Stimulated activated CD8-positive, alpha-beta memory T cell treated with anti-CD3 and anti-CD28 coated beads, Interleukin-12 subunit alpha, Interleukin-12 subunit beta, amount 100 ng/mL, for 1 hour (primary cell): ENCODE measurements at places on chromosomes 16 and 17.

DNA sequence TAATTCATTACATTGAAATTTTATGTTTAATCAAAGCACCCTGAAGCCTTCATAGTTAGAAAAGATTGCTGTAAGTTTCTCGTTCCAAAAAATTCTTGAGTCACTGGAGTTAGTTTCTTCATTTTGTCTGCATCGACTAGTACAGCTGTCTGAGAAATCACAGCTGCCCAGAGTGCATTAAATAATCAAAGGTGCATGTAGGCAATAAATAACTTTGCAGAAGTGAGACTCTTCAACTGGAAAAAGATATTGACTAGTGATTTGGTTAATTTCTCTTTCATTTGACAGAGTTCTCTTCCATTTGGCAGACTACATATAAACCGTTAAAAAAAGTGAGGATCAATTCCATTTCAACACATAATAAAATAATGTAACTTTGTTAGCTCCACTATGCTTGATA is 234.0 kb downstream of the CNTNAP4 start:
- no peak for DNase-seq

- DNase-seq, result no peak
Observed at GRCh38 chr16:66560107-66560506, 6.1 kb upstream of the CMTM1 start.

- DNase-seq, result no peak
Observed at GRCh38 chr16:81614654-81615359, 164.3 kb upstream of the PLCG2 start.

- no peak for DNase-seq
Observed at GRCh38 chr16:46748775-46749705, 896 bp upstream of the MYLK3 start.

- no peak for DNase-seq
Observed at GRCh38 chr17:73952480-73953205, 250.8 kb upstream of the RPL38 start.

- no peak for DNase-seq
Observed at GRCh38 chr17:20010099-20010863, 1.1 kb downstream of the SPECC1 start.

DNA sequence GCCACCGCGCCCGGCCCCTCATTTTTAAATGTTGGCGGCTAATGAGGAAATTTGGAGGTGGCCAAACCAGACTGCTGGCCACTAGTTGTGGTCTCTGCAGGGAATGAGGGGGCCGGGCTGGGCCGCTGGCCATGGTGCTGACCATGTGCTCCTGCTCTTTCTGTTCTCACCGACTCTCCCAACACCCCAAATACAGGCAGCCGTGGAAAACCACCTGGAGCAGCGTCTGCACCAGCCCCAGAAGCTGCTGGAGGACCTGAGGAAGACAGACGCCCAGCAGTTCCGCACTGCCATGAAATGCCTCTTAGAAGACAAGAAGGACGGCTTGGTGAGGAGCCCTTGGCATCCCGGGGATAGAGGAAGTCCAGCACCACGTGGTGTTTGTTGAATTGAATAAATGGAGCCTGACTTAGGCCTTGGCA is 21.3 kb downstream of the OTOA start:
- no peak for DNase-seq

GRCh38 chr17:58358408-58359172 is 6.6 kb upstream of the SUPT4H1 start:
- DNase-seq, result no peak

GRCh38 chr16:57613514-57613913 is 14.9 kb upstream of the ADGRG1 start:
- DNase-seq, result no peak

DNA sequence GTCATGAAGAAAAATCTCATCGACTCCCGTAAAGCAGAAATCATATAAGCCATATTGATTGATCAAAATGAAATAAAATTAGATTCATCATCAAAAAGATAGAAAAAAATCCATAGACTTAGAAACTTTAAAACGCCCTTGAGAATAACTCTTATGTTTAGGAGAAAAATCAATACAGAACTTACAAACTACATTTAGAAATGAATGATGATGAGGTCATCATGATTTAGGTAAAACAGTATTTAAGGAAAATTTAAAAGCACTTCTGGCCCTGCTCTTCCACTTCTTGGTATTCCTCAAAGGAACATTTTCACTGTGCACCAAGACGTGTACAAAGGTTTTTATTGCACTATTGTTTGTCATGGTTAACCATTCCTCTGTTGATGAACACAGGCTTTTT is 173.4 kb upstream of the PSMD7 start:
- no peak for DNase-seq

DNA sequence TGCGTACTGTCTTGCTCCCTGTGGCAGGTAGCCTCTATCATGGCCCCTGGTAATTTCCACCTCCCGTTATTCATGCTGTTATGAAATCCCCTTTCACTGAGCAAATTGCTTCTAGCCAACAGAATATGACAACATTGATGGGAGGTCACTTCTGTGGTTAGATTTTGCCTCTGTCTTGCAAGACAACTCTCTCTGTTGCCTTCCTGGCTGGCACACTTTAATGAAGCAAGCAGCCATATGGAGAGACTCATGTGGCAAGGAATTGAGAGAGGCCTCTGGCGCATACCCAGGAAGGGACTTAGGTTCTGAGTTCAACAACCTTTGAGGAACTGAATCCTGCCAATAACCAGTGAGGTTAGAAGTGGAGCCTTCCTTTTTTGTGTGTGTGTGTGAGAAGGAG is 51.8 kb upstream of the GPRC5B start:
- DNase-seq, result no peak

- no peak for DNase-seq
Observed at GRCh38 chr16:88810166-88810911, 1.4 kb downstream of the APRT start.

- no peak for DNase-seq
Observed at GRCh38 chr16:48335961-48336360, 49.3 kb downstream of the SIAH1 start.

DNA sequence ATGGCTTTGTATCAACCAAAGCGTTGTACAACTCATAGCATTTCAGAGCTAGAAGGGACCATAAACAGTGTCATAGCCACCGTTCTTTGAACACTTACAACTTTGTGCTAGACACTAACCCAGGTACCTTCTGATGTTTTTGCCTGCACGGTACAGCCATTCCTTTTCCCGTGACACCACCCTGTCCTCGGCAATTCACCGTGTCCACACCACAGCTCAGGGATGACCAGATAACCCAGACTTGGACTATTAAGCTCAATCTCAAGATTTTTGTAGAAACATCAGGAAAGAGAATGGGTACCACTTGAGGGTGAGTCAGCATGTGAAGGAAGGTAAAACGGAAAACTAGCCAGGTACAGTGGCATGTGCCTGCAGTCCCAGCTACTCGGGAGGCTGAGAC is 9.8 kb upstream of the CBFB start:
- DNase-seq, result no peak

GRCh38 chr16:69309316-69309715 is 1.8 kb upstream of the VPS4A start:
- DNase-seq, result no peak

DNA sequence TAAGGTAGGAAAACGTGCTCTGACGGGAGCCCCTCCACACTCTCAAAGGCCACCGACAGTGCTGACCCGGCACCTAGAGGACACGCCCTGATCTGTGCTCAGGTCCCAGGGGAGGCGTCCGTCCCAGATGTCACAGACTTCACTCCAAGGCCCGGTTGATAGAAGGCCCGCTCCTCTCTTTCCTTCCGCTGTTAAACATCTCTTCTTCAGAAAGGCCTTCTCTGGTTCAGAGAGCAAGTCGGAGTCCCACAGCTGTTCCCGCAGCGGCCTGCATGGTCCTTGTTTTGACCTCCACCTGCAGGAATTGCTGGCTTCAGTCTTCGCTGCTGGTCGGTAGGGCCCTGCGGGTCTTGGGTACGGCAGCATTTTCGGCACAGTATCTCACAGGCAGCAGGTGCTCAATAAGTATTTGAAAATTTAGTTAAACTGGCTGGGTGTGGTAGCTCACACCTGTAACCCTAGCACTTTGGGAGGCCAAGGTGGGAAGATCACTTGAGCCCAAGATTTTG is 88.5 kb downstream of the MRC2 start:
- no peak for DNase-seq

GRCh38 chr16:67277999-67278772 is 1.1 kb upstream of the PLEKHG4 start:
- no peak for DNase-seq
